Naive thymus-derived CD8-positive, alpha-beta T cell (primary cell): ENCODE measurements at places on chromosomes 4 and X. TPM values are rescaled to one million over a fixed set of nuclear protein-coding genes. Genes with fewer than 3 reads are reported as not detected.

The HSFX3 gene
- total RNA-seq: not detected

The DCAF8L2 gene
- not detected for total RNA-seq

The SPIN4 gene
- total RNA-seq: 2.9 TPM

The TCP11X2 gene
- total RNA-seq: not detected

The SHOX gene
- total RNA-seq: not detected

GRCh38 chr4:40909363-40909876 is 159.7 kb downstream of the NSUN7 start:
- peaks cover 9% of the 10 kb centered on the region for H3K4me1 ChIP-seq
- no peaks in the 10 kb centered on the region for H3K27me3 ChIP-seq
- no peak overlapping the region for H3K4me3 ChIP-seq
- H3K27ac ChIP-seq: no peak overlapping the region

- H3K4me1 ChIP-seq: no peaks in the 10 kb centered on the region
- no peak overlapping the region for H3K27ac ChIP-seq
- DNase-seq: no peak
- no peaks in the 10 kb centered on the region for H3K27me3 ChIP-seq
Measured at GRCh38 chr4:149702414-149703293, 113.0 kb downstream of the IQCM start.

DNA sequence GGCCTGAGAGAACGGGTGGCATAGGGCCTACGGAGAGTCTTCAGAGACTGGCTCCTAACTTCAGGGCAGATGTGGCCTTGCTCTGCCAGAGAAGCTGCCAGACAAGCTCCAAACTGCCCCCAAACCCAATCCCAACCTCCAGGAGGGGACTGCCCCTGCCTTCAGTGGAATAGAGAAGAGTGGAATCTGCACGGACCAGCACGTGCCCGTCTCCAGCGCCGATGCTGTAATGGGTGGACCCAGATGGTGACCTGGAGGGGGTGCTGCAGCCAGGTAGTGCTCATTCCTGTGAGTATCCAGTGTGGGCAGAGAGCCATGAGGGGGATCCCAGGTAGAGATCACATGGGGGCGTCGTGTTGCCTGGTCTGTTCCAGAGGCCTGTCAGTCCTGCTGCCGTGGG is 73.2 kb upstream of the NKX1-1 start:
- no peaks in the 10 kb centered on the region for H3K36me3 ChIP-seq
- no peaks in the 10 kb centered on the region for H3K4me1 ChIP-seq
- peaks cover 15% of the 10 kb centered on the region for H3K27me3 ChIP-seq
- H3K27ac ChIP-seq: no peak overlapping the region
- no peak for DNase-seq
- no peak overlapping the region for H3K4me3 ChIP-seq

- H3K4me3 ChIP-seq: no peak overlapping the region
- no peaks in the 10 kb centered on the region for H3K27me3 ChIP-seq
- no peak for DNase-seq
- H3K4me1 ChIP-seq: no peaks in the 10 kb centered on the region
- no peaks in the 10 kb centered on the region for H3K36me3 ChIP-seq
- no peak overlapping the region for H3K27ac ChIP-seq
Measured at GRCh38 chrX:112197840-112198239, 115.3 kb upstream of the TRPC5 start.

GRCh38 chr4:126752702-126753101 is 880.1 kb upstream of the INTU start:
- DNase-seq: no peak
- no peaks in the 10 kb centered on the region for H3K27me3 ChIP-seq
- no peak overlapping the region for H3K27ac ChIP-seq
- H3K36me3 ChIP-seq: no peaks in the 10 kb centered on the region

- peaks cover 32% of the 10 kb centered on the region for H3K4me1 ChIP-seq
- H3K27me3 ChIP-seq: no peaks in the 10 kb centered on the region
- no peak overlapping the region for H3K27ac ChIP-seq
- no peaks in the 10 kb centered on the region for H3K36me3 ChIP-seq
Measured at GRCh38 chrX:38881066-38881465, 79.8 kb downstream of the MID1IP1 start.

DNA sequence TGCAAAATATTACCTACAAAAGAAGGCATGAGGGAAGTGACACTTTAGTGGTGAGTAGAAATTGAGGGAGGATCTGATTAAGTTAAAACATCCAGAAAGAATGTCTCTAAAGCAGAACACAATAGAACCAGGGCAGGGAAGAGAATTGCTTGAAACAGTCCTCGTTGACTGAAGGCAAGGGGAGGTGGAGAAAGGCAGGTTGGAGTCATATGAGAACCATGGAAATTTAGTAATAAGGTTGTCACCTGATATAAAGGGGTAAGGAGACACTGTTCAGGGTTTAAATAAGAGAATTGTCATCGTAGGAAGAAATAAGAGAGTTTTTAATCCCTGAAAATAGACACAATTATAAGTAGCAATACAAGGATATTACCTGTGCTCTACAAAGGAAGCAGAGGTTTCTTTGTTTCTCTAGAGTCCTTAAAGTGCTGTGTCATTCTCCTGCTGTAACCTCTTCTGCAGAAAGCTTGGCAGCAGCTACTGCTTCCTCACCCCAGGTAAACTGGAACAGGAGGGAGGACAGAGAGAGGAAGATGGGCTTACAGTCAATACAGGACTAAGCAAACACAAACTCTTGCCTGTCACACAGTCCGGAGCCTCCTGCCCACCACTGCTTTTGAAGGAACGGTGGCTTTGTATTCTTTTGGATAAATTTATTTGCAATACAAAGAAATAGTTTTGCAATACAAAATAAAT is 258.4 kb downstream of the PPARGC1A start:
- no peaks in the 10 kb centered on the region for H3K4me1 ChIP-seq
- no peaks in the 10 kb centered on the region for H3K36me3 ChIP-seq
- no peak for DNase-seq
- no peak overlapping the region for H3K4me3 ChIP-seq
- no peaks in the 10 kb centered on the region for H3K27me3 ChIP-seq

DNA sequence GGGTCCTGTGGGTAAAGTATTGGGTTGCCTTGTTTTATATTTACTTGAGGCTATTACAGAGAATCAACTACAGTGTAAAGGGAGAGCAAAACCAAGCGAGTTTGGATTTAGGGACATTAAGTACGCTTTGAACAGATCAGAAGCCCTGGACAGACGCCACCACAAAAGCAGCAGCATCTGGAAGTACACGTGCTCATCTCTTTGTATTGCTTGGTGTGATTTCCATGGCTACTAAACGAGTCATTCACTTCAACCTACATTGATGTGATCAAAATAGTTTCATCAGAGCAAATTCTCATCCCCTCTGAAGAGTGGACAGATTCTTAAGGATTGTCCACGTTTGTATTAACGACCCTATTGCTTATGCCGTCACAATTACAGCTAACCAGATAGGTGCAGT is 85.1 kb downstream of the SORBS2 start:
- no peak for DNase-seq
- H3K27ac ChIP-seq: no peak overlapping the region
- H3K4me1 ChIP-seq: no peaks in the 10 kb centered on the region
- peaks cover 11% of the 10 kb centered on the region for H3K27me3 ChIP-seq
